IPS-NIHi11 (cell line): ENCODE measurements at places on chromosomes 2 and 18.
A peak's percentile ranks its signal among the peaks of the same experiment; 100 is the strongest.

DNA sequence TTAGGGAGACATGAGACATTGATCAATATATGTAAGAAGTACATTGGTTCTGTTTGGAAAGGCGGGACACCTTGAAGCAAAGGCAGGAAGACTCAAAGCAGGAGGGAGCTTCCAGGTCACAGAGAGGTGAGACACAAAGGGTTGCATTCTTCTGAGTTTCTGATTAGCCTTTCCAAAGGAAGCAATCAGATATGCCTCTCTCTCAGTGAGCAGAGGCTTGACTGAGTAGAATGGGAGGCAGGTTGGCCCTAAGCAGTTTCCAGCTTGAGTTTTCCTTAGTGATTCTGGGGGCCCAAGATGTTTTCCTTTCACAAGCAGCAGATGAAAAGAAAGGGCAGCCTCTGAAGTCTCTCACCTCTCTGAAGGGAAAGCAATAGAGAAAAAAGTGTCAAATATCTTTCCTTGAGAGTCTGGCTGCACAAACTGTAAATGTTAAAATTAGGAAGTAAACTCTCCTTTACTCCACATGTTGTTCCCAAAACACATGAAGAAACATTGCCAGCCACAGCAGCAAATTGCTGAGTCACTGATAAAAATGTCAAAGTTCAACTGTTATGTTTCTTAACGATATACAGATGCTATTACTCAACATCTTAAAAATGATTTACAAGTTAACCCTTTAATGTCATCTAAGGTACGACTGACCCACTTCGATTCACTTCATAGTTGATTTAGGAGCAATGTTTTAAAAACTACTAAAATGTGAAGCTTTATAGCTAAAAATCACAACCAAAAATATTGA, 40.3 kb downstream of the CYB5A start:
- no peak for DNase-seq

DNA sequence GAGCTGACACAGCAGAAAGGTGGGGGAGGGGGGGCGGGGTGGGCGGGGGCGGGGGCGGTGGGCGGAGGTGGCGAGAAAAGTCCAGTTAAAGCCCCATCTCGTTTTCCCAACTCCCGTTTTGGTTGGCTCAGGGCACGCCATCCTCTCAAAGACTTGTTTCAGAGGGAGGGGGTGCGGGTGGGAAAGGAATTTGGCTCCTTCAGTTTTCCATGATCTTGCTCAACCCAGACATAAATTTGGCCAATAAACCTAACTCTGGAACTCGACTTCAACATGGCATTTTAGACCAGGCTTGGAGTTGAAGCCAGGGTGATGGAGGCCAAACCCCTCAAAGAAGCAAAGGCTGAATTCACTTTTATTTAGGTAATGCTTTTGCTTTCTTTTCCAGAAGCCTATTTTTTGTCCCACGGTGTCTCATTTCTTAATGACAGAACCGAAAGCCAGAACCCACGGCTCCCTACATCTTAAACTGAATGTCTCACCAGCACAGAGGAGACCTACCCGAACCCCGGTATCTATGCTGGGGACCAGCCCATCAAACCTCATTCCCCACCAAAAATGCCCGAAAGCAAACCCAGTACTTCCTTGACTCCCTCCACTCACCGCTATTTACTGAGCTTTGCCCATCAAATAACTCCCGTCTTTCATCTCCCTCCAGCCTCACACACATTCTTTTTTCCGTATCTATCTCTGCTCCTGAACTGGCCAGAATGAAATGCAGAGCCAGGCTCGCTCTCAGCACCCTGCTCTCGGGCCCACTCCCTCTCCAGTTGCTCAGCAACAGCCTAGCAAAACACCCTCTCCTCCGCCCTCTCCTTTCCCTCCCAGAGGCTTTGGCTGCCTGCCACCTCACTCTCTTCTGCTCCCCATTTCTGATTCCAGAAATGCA, 4.3 kb downstream of the IGFBP5 start:
- DNase-seq: peak; percentile 69

DNA sequence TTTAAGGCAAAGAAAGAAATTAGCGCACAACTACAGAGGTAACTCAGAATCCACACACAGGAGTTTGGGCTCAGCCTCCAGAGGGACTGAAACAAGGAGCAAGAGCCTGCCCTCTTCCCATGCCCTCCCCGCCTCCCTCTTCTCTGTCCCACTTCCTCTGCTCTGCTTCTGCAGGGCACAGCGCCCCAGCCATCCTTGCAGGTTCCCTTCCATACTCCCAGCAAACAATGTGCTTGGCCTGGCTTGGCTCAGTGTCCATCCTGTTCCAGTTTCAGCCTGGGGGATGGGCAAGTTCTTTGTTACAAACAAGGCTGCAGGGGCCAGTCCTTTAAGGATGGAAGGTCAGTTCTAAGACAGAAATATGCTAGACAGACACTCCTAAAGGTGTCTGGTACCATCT, 133.5 kb downstream of the CDH20 start:
- DNase-seq: no peak

DNA sequence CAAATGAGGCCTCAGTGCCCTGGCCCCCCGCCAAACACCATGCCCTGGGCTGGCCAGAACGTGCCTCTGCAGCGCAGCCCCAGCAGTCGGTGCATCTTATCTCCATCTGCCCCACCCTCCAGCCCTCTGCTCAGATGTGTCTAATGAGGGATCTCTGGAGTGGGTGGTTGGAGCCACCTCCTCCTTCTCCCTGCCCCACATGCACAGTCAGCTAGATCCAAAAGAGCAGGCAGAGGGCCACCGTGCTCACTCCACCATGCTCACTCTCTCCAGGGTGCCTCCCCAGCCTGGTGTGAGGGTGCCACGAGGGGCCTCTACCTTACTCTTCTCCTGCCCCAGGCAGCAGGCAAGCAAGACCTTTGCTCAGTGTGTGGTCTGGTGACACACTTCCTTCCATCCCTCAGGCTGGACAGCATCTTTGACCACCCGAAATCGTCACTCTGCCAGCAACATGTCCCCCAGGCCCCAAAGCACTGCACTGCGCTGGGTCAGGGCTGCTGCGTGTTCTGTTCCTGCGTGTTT, 266.1 kb upstream of the HDAC4 start:
- no peak for DNase-seq

- DNase-seq: peak; percentile 77
These were observed 17.5 kb downstream of the STAT1 start for GRCh38 chr2:190996338-190996946.

- DNase-seq: peak; percentile 56
These were observed 28.8 kb downstream of the PSD4 start for GRCh38 chr2:113202305-113203216.
